ENCODE measurements at places on chromosomes 5 and 9.

DNA sequence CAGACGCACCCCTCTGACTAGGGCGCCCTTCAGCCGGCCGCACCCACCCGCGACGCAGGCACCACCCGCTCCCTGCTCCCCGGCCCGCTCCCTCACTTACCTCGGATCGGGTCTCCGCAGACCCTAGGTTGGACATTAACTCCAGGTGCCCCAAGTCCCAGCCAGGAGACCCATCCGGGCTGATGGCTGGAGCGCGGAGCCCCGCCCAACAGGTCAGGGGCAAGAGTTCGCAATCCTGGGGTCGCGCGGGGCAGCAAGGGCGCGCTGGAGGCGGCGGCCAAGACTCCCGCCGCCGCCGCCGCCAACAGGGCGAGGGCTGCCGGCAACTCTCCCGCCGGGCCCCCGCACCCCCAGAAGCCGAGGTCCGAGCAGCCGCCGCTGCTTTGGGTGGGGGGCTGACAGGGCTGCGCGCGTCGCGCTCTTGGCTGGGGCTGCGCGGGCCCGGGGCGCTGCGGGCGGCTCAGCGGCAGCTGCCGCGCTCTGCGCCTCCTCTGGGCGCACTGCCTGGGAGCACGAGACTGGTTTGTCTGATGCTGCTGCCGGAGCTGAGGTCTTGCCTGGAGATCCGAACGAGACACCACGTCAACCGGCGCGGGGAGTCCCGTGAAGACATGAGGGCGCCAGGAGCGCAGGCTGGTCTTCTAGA lies at the start of gene GDNF:
Gene GDNF (minus strand): TSS at position 635 of the 646 bp plus-strand sequence. CDS start 5,245 bp downstream, outside the sequence.
- H3K27ac ChIP-seq = no peak within 1 kb of the TSS
- no peaks in the 10 kb centered on the region for H3K36me3 ChIP-seq
- peaks cover 38% of the 10 kb centered on the region for H3K27me3 ChIP-seq
- DNase-seq = peak; percentile 56
- H3K4me1 ChIP-seq = peaks cover 27% of the 10 kb centered on the region

- H3K27me3 ChIP-seq = no peaks in the 10 kb centered on the region
- peaks cover 7% of the 10 kb centered on the region for H3K4me1 ChIP-seq
- H3K27ac ChIP-seq = no peak overlapping the region
- H3K36me3 ChIP-seq = no peaks in the 10 kb centered on the region
Observed at GRCh38 chr9:23772385-23772783, 53.7 kb downstream of the ELAVL2 start.

GRCh38 chr9:127893392-127893791 lies 6.0 kb downstream of the ST6GALNAC6 start:
- no peak overlapping the region for H3K27ac ChIP-seq
- H3K4me3 ChIP-seq = no peak overlapping the region
- H3K27me3 ChIP-seq = no peaks in the 10 kb centered on the region
- H3K36me3 ChIP-seq = peaks cover 44% of the 10 kb centered on the region

GRCh38 chr9:92507005-92507404 lies 24.7 kb upstream of the ASPN start:
- H3K36me3 ChIP-seq = no peaks in the 10 kb centered on the region
- DNase-seq = no peak
- H3K27ac ChIP-seq = no peak overlapping the region
- no peak overlapping the region for H3K4me3 ChIP-seq
- peaks cover 2% of the 10 kb centered on the region for H3K4me1 ChIP-seq

- H3K36me3 ChIP-seq = no peaks in the 10 kb centered on the region
- H3K27me3 ChIP-seq = no peaks in the 10 kb centered on the region
- peak overlapping the region; percentile 42 for H3K4me3 ChIP-seq
- no peak overlapping the region for H3K27ac ChIP-seq
- DNase-seq = no peak
Observed at GRCh38 chr5:159128070-159128541, 28.4 kb upstream of the EBF1 start.

DNA sequence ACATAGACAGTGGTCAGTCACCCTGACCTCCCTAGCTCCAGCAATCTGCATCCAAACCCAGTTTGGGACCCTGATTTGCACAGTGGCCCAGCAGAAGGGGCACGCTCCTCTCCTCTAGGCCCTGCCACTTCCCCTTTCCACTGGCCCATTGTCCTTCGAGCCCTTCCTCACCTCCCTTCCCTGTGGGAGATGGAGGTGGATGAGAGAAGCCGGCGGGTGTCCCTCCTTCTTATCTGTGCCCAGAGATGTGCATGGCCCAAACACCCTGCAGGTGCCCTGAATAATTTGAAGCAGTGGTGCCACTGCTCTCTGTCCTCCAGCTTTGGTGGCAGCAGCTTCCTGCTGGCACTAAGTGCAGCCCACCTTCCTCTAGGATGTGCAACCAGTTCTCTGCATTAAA lies 140.0 kb downstream of the BARX1 start:
- no peaks in the 10 kb centered on the region for H3K4me1 ChIP-seq
- H3K36me3 ChIP-seq = no peaks in the 10 kb centered on the region
- no peak overlapping the region for H3K4me3 ChIP-seq
- no peaks in the 10 kb centered on the region for H3K27me3 ChIP-seq

DNA sequence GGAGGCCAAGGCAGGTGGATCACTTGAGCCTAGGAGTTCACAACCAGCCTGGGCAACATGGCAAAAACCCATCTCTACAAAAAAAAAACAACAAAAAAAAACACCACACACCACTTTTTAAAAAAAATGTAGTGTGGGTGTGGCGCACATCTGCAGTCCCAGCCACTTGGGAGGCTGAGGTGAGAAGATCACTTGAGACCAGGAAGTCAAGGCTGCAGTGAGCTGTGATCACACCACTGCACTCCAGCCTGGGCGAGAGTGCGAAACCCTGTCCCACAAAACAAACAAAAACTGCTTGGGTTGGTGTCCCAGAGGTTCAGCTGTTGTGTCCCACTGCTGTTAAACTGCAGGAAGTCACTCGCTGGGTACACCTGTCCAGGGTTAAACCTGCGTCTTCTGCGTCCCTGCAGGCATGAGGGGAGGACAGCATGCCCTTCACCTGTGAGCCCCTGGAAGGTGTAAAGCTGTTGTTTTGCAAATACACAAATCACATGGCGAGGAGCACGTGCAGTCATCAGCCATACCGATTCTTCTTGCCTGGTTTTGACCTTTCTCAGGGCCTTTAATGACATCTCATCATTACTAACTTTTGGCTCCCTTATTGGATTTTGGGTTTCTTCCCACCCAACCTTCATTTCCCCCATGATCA lies 29.3 kb upstream of the CLPTM1L start:
- no peak overlapping the region for H3K27ac ChIP-seq
- DNase-seq = no peak
- H3K36me3 ChIP-seq = no peaks in the 10 kb centered on the region
- H3K27me3 ChIP-seq = peaks cover 5% of the 10 kb centered on the region
- no peaks in the 10 kb centered on the region for H3K4me1 ChIP-seq

GRCh38 chr5:133824661-133825254 lies 143.7 kb downstream of the C5orf15 start:
- H3K4me1 ChIP-seq = no peaks in the 10 kb centered on the region
- no peak for DNase-seq
- no peaks in the 10 kb centered on the region for H3K27me3 ChIP-seq
- no peaks in the 10 kb centered on the region for H3K36me3 ChIP-seq
- no peak overlapping the region for H3K4me3 ChIP-seq

DNA sequence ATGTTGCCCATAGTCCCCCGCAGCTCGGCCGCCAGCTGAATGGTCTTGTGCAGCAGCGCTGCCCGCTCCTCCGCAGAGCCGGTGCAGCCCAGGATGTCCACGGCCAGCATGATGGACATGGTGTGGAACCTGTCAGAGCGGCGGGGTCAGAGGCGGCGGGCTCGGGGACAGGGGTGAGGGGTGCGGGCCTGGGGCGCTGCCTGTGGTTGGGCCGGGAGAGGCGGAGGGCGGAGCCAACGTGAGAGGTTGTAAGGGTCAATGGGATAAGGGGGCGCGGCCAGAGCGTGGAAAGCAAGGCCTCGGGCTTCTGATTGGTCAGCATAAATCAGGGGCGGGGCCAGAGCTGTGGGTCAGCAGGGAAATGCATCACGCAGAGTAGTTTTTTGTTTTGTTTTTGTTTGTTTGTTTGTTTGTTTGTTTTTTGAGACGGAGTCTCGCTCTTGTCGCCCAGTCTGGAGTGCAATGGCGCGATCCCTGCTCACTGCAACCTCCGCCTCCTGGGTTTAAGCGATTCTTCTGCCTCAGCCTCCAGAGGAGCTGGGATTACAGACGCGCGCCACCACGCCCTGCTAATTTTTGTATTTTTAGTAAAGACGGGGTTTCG lies 6.8 kb upstream of the TOR2A start:
- no peak overlapping the region for H3K27ac ChIP-seq
- DNase-seq = peak; percentile 89
- no peaks in the 10 kb centered on the region for H3K36me3 ChIP-seq
- H3K4me1 ChIP-seq = peaks cover 12% of the 10 kb centered on the region
- no peaks in the 10 kb centered on the region for H3K27me3 ChIP-seq
- H3K4me3 ChIP-seq = no peak overlapping the region

- no peaks in the 10 kb centered on the region for H3K27me3 ChIP-seq
- H3K4me3 ChIP-seq = no peak overlapping the region
- no peak overlapping the region for H3K27ac ChIP-seq
- DNase-seq = no peak
- no peaks in the 10 kb centered on the region for H3K36me3 ChIP-seq
Observed at GRCh38 chr5:62974623-62975022, 396.0 kb downstream of the LRRC70 start.

- no peaks in the 10 kb centered on the region for H3K36me3 ChIP-seq
- DNase-seq = no peak
- no peaks in the 10 kb centered on the region for H3K27me3 ChIP-seq
- no peaks in the 10 kb centered on the region for H3K4me1 ChIP-seq
- no peak overlapping the region for H3K4me3 ChIP-seq
Observed at GRCh38 chr9:70979966-70980365, 141.5 kb downstream of the TRPM3 start.

DNA sequence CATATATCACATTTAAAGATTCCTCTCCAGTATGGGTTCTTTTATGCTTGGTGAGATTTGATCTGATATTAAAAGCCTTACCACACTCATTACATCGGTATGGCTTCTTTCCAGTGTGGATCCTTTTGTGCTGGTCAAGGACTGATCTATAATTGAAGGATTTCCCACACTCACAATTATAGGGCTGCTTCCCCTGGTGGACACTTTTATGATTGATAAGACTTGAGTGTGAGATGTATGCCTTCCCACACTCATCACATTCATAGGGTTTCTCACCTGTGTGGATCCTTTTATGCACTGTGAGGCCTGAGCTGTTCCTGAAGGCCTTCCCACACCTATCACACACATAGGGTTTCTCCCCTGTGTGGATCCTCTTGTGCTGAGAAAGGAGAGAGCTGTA lies 12.2 kb downstream of the ZFP62 start:
- peaks cover 13% of the 10 kb centered on the region for H3K36me3 ChIP-seq
- no peak overlapping the region for H3K4me3 ChIP-seq
- no peaks in the 10 kb centered on the region for H3K4me1 ChIP-seq
- DNase-seq = no peak

- peaks cover 26% of the 10 kb centered on the region for H3K4me1 ChIP-seq
- H3K27me3 ChIP-seq = no peaks in the 10 kb centered on the region
- H3K4me3 ChIP-seq = no peak overlapping the region
- DNase-seq = no peak
Observed at GRCh38 chr5:169216866-169217265, 84.1 kb downstream of the SLIT3 start.

- no peaks in the 10 kb centered on the region for H3K36me3 ChIP-seq
- H3K4me1 ChIP-seq = no peaks in the 10 kb centered on the region
- DNase-seq = no peak
- no peak overlapping the region for H3K4me3 ChIP-seq
- H3K27me3 ChIP-seq = no peaks in the 10 kb centered on the region
Observed at GRCh38 chr5:143117821-143118220, 285.7 kb downstream of the NR3C1 start.

- no peaks in the 10 kb centered on the region for H3K27me3 ChIP-seq
- no peak for DNase-seq
- H3K4me3 ChIP-seq = no peak overlapping the region
Observed at GRCh38 chr5:3002230-3002629, 250.8 kb upstream of the IRX2 start.

- no peaks in the 10 kb centered on the region for H3K36me3 ChIP-seq
- H3K27me3 ChIP-seq = no peaks in the 10 kb centered on the region
- H3K4me3 ChIP-seq = peak overlapping the region; percentile 35
- peaks cover 4% of the 10 kb centered on the region for H3K4me1 ChIP-seq
Observed at GRCh38 chr9:137543237-137543963, 6.8 kb downstream of the PNPLA7 start.

DNA sequence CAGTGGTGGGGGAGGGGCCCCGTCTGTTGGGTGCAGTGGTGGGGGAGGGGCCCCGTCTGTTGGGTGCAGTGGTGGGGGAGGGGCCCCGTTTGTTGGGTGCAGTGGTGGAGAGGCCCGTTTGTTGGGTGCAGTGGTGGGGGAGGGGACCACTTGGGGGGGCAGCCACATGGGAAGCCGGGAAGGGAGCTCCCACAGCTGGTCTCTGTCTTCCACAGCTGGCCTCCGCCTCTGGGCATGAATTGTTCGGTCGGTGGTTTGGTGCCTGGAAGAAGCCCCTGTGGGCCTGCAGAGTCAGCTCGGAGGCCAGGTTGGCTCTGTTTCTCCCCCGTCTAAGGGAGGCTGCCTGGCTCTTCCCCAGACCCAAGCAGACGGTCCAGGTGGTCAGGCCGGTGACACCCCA lies 69.3 kb downstream of the COL5A1 start:
- peaks cover 5% of the 10 kb centered on the region for H3K4me1 ChIP-seq
- no peak for DNase-seq
- H3K36me3 ChIP-seq = peaks cover 75% of the 10 kb centered on the region
- H3K27ac ChIP-seq = no peak overlapping the region

DNA sequence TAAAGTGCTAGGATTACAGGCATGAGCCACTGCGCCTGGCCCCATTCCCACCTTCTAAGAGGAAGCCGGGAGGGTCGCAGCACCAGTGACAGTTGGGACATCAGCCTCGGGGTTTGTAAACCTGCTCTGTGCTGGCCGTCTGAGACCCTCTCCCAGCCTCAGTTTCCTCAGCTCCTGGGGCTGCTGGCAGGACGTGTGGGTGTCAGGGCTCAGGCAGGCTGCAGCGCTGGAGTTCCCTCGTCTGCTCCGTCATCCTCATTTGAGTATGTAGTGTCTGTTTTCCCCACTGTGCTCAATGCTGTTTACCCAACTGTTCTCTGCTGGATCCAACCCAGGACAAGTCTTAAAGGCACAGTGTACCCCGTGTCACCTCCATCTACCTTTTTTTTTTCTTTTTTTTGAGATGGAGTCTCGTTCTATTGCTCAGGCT lies 2.0 kb upstream of the NINJ1 start:
- DNase-seq = no peak
- peaks cover 15% of the 10 kb centered on the region for H3K4me1 ChIP-seq
- H3K27ac ChIP-seq = no peak overlapping the region
- H3K36me3 ChIP-seq = no peaks in the 10 kb centered on the region
- no peak overlapping the region for H3K4me3 ChIP-seq
- H3K27me3 ChIP-seq = no peaks in the 10 kb centered on the region
